NCI-H1930 (cell line): ENCODE measurements at places on chromosomes 5 and 9.
A peak's percentile ranks its signal among the peaks of the same experiment; 100 is the strongest.

- DNase-seq: no peak
Observed at GRCh38 chr5:173003360-173003759, 19.8 kb downstream of the ATP6V0E1 start.

- DNase-seq: no peak
Observed at GRCh38 chr5:169216866-169217265, 84.1 kb downstream of the SLIT3 start.

GRCh38 chr9:86601697-86602096, 247.5 kb upstream of the TUT7 start:
- no peak for DNase-seq

- DNase-seq: no peak
Observed at GRCh38 chr5:27773166-27773565, 734.8 kb upstream of the CDH9 start.

DNA sequence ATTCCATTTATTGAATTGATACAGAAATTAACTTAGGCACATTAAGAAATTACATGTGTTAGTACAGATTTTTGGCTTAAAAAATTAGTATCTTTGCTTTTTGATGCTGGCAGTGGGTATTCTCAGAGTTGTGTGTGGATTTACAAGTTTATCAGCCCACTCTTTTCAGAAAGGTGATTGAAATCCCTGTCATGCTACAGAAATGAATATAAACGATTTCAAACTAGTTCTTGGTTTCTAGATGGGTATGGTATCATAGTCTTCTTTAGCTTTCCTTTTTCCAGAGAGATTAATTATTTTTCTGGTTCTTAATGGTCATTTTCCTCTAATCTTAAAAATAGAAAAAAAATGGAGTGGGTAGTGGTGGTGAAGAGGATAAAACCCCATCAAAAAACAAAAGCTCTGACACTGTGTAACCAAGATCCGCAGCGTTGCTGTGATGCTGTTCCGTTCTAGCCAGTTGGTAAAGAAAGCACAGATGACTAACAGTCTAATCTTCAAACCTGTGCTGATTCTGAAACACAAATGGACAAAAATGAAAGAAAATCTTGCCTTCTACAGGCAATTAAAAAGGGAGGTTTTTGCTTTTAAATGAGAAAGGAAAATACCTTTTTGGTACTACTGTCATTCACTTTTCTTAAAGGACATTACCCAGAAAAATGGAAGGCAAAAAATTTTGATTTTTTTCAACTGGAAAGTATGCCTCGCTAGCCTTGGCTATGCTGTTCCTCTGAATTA, 5.2 kb downstream of the LRRTM2 start:
- no peak for DNase-seq

DNA sequence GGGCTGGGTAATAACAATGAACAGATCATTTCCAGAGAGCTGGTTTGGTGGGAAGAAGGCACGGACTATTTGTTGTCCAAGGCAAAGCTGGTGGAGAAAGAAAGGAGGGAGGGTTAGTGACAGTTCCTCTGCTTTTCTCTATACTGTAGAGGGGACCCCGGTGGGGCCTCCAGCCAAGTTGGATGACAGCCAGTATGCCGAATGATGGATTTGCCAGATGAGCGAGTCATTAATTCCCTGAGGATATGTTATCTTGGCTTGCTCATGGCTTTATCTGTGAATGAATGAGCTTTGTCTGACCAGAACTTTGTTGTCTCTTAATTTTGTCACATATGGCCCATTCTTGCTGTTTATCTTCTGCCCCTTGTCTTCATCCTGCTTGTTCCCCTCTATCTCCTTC, 158.6 kb upstream of the GLRA1 start:
- DNase-seq: no peak

- DNase-seq: no peak
Observed at GRCh38 chr9:70160686-70161600, 97.8 kb upstream of the SMC5 start.

GRCh38 chr9:78783743-78784142, 486.8 kb downstream of the PSAT1 start:
- DNase-seq: no peak

- no peak for DNase-seq
Observed at GRCh38 chr5:14531668-14532067, 49.9 kb upstream of the OTULINL start.

DNA sequence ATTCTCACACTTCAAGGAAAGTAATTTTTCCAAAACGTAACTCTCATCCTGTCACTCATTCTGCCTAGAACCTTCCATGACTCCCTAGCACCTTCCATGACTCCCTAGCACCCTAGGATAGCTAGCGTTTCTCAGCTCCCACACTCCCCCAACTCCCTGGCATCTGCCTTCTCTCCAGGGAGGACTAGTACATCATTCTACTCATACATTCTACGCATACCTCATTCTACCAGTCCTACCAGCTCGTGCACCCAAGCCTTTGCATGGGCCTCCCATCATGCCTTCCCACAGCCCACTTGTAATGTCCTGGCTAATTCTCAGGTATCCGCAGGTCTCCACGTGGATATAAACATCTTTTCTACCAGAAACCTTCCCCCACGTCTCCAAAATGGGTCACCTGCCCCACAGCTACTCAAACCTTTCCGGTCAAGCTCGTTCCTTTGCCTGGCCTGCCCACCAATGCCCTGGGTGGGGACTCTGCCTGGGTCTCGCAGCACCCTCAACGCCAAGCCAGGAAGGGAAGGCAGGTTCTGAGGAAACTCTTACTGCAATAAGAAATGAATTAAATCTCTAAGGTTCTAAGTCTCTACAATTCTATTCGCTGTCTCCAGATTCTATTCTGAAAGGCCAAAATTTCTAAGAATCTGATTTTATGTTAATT, 930 bp downstream of the ANKS6 start:
- no peak for DNase-seq

- no peak for DNase-seq
Observed at GRCh38 chr9:75467142-75467541, 378.8 kb downstream of the OSTF1 start.

GRCh38 chr5:66689522-66690220, 93.5 kb downstream of the MAST4 start:
- no peak for DNase-seq

GRCh38 chr9:15389173-15389572, 33.5 kb upstream of the SNAPC3 start:
- DNase-seq: no peak

DNA sequence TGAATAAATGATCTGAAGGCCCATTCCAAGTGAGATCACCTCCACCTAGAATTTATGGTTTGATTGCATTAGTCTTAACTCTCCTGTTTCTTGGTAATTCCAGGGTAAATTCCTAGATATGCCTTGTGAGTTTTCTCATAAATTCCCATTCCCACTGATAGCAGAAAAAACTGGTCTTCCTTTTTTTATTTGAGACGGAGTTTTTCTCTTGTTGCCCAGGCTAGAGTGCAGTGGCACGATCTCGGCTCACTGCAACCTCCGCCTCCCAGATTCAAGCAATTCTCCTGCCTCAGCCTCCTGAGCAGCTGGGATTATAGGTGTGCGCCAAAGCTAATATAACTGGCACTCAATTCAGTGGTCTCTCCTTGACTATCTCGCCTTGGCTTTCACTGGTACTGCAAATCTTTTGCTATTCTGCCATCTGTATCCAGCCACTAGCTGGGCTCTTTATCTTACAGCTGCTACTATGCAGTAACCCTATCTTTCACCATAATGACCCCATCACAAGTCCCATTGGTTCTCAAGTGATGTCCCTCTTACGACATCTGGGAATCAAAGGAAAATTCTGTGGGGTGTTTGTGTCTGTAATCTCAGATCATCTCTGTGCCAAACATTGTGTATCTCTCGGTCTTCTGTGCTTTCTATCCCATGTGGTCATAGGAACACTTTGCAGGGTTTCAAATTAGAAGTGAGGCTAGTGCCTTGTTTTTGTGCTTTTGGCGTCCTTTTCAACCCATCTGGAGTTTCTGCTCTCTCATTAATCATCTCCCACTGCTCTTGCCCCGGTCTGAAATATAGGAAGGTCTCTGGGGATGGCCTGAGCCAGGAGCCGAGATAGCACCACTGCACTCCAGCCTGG, 14.4 kb downstream of the HNRNPK start:
- DNase-seq: peak; percentile 32

DNA sequence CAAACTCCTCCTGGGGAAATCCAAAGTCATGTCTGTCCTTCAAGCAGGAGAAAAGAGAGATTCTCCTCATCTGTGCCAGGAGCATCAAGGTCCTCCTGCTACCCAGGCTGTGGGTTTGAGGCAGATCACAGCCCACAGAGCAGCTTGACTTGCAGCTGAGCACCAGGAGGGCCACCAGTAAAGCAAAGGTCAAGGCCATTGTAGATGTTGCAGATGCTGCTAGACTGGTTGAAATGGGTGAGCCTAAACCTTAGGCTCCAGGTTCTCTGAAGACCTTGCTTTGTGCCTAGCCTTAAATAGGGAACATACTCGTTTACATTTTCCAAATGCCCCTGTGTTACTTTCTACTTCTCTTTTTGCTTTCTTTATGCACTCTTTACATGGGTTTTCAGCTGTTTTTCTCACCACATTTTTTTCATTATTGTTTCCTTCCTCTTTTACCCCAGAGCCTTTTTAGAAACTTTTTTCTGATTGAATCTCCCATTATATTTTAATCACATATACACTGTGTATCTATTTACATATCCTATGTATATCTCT, at the start of gene IFNA2:
IFNA2 (minus strand) TSS at position 268 of the 540 bp plus-strand sequence; CDS start at position 199, 69 bp downstream.
- no peak for DNase-seq

GRCh38 chr5:156361436-156362109, 34.6 kb downstream of the SGCD start:
- DNase-seq: no peak

DNA sequence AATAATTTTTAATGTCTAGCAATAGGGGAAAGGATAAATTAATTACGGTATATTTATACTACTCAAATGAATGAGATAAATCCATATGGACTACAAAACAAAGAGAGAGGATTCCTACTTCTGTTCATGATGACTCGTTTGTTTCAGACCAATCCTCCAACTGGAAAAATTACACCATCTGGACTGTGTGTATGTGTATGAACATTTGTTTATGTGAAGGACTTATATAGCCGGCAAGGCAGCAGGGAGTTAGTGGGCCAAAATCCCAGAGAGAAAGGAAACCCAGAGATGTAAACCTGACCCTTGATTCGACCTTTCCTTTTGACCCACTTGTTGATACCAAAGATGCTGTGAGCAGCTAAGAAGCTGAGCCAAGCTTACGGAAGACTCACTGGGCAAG, 20.1 kb downstream of the PDE6A start:
- DNase-seq: no peak

DNA sequence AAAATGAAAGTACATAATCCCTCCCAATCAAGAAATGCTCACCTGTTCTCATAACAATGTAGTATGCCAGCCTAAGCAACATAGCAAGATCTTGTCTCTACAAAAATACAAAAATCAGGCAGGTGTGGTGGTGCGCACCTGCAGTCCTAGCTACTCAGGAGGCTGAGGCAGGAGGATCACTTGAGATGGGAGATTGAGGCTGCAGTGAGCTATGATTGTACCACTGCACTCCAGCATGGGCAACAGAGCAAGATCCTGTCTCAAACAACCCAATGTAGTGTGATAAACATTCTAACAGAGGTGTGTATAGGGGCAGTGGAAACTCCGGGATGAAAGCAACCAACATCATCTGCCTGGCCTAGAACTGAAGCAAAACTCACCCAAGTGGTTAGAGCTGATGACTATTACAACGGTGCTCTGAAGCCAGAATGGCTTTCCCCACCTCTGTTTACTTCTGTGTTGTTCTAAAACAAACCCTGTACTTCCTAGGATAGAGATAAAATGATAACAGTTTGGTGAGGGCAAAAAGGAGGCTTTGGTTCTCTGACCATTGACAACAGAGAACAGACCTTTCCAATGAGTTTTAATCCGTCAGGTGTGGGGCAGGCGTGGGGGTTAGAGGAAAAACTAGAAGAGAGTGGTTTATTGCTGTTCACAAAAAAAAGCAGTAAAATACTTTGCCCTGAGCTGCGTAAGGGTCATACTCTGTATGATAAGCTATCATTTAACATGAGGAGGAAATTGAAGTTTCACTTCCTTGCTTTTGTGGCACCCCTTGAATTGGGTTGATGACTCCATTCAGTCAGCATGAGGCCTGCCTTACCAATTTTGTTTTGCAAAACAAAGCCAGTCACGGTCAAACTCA, 18.9 kb downstream of the WNT8A start:
- DNase-seq: no peak

GRCh38 chr9:119458068-119458467, 88.8 kb upstream of the BRINP1 start:
- DNase-seq: no peak

DNA sequence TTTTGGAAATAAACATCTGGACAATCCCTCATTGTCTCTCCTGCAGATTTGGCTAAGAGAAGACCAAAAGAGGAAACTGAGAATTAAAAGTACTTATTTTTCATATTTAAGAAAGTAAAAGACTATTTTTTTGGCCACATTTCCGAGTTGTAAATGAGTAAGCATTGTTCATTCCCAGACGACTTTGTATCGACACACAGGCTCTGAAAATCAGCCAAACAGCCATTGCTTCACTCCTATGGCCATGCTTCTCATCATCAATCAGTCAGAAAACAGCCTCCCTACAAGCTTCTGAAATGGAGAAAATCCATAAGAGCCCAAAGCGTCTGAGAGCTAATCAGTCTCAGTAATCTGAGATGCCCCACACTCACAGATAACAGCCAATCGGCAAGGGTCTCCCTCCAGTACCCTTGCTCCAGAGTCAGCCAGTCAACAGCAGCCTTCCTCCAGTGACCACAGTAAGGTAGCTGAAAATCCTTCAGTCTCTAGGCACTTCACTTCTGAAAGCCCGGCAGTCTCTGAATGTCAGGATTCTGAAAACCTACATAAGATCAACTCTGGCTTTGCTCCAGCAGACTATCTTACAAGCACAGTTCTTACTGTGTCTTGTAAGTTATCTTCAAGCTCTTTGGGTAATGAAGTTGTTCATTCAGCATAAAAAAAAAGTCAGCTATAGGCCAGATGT, 30.9 kb downstream of the CDO1 start:
- DNase-seq: no peak

- peak; percentile 23 for DNase-seq
Observed at GRCh38 chr9:126773004-126773607, 31.7 kb upstream of the ZBTB43 start.

GRCh38 chr5:135106610-135107471, 72.8 kb upstream of the PITX1 start:
- no peak for DNase-seq

DNA sequence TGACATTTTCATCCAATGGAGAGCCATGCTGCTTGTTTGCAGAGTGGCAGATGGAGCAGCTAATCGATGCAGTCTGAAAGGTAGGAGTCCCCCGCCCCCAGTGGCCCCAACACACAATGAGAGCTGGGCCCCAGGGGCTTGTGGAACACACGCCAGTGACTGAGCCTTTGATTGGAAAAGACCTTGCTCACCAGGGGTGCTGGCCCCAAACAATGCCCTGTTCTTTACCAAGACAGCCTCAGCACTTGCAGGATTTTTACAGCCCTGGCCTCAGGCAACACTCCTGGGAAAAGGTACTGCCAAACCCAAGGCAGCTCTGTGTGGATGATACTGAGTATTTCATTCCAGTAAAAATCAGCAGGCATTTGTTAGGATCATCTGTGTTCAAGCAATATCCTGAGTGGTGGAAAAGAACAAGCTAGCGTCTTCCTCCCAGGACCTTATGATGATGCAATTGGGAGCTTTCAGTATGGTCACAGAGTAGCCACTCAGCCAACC, 276.8 kb upstream of the CLINT1 start:
- peak; percentile 80 for DNase-seq

GRCh38 chr5:116970318-116970717, 395.7 kb upstream of the SEMA6A start:
- no peak for DNase-seq

- DNase-seq: no peak
Observed at GRCh38 chr5:180600554-180601041, 9.3 kb upstream of the SCGB3A1 start.
